ENCODE measurements at places on chromosomes 12 and 14.

DNA sequence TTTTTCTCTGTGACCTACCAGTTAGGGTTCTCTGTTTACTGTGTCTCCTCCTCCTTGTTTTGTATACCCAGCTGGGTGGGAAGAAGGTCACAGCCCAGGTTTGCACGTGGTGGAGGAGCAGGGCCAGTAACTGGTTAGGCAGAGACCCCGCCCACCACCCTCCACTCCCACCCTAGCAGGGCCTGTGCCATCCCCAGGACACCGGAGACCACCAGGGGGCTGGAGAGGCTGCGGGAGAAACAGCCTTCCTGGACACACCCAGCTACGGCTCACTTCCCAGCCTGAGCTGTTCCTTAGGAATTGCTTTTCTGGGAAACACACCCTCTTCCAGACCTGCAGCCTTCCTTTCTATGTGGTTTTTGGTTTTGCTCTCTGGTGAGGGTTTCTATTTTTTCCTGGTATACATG lies 21.1 kb downstream of the BDKRB2 start:
- no peak for DNase-seq

- DNase-seq: no peak
These were observed 1.3 kb downstream of the RCOR1 start for GRCh38 chr14:102593825-102594137.

- DNase-seq: no peak
These were observed 256.4 kb downstream of the NUAK1 start for GRCh38 chr12:105882404-105882803.

- peak; percentile 12 for DNase-seq
These were observed 78.6 kb downstream of the IFNG-AS1 start for GRCh38 chr12:68067762-68068376.

DNA sequence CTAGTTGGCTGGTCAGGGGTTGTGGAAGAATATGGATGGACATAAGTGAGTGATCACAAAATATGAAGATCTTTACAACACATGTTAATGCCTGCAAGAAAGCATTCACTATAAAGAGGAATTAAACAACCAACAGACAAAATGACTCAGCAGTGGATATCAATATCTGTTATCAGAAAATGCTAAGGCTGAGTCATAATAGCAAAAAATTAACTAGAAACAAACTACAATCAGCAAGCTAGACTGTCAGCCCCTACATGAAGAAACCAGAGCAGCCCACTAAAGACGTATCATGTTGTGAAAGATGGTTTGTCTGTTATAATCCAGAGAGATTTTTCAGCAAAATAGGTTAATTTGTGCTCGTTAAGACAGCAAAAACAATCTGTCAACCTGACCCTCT lies 472.9 kb downstream of the NELL2 start:
- no peak for DNase-seq

Measured in COLO829 (cell line).